NCI-H1436 treated with DMSO at 0.1 percent for 48 hours (cell line): ENCODE measurements at places on chromosomes 5 and 9.

- peak; percentile 66 for DNase-seq
These were observed 21.1 kb downstream of the FAM219A start for GRCh38 chr9:34437006-34437925.

GRCh38 chr5:141765896-141766551 is 84.0 kb upstream of the ARAP3 start:
- no peak for DNase-seq

DNA sequence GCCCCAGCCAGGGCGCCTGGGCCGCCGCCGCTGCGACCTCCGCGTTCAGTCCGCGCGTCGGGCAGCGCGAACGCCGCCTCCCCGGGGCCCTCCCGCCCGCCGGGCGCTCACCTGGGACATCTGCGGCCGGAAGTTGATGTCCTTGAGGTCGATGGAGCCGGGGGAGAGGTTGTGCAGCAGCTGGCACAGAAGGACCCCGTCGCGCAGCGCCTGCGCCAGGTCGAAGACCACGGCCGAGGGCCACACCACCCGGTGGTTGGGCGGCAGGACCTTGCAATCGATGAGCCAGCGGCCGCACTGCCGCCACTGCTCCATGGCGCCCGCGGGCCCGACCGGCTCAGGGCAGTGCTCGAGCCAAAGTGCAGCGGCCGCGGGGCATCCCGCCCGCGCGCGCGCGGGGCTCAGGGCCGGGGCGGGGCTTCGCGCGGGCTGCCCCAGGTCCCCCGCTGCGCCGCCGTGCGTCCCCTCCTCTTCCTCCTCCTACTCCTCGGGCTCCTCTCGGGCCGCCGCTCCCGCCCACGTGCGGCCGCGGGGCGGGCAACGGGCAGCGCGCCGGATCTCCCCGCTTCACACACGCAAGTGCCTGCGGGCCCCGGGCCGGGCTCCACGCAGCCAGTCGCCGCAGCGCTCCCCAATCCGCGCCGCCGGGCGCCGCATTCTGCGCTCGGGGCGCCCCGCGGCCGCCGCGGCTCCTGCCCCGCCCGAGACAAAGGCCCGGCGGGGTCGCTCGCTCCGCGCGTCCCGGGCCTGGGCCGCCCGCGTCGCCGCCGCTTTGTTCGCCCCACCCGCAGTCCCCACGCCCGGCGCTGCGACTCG is at the start of gene VAV2:
VAV2 (minus strand) TSS at position 361 of the 816 bp plus-strand sequence; CDS start at position 315, 46 bp downstream.
- no peak for DNase-seq

GRCh38 chr9:76365028-76365427 is 29.2 kb downstream of the RFK start:
- no peak for DNase-seq

DNA sequence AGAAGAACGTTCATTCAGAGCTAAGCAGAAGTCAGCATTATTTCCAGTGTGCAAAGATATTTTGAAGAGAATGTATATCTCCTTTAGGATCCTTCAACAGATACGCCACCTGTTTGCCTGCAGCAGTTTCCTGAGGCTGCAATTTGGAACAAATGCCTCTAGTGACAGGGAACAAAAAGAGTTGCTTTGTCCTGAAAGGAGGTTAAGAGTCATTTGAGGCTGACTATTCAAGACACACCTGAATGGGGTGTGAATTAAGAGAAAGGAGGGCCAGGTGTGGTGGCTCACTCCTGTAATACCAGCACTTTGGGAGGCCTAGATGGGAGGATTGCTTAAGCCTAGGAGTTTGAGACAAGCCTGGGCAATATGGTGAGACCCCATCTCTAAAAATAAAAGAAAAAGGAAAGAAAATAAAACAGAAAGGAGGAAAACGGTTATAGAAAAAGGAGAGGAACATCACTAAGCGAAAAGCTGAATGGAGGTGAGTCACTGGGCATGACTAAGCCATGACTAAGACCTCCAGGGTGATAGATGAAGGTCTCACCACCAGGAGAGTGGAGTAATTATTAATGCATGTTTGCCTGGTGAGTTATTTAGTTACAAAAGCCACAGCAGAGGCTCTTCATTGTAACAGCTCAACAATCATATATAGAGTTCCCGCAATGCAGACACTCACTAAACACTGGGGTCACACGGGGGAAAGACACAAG is 255.2 kb upstream of the TNC start:
- no peak for DNase-seq

DNA sequence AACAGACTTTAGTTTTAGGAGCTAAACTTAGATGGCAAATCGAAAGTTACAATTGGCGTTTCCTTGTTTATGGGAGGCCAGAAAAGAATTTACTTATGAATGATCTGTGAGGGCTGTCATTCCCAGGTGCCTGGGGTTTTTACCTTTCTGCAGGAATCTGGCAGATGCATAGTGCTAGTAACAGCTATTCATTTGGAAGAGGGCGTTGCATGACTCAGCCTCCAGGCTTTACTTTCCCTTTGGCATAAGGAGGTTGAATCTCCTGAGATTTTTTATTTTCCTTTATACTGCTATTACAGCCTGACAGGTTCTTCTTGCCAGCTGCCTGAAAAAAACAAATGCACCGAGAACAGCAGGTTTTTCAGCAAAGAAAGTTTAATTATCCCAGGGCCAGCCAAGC is 30.0 kb downstream of the CARD6 start:
- no peak for DNase-seq

DNA sequence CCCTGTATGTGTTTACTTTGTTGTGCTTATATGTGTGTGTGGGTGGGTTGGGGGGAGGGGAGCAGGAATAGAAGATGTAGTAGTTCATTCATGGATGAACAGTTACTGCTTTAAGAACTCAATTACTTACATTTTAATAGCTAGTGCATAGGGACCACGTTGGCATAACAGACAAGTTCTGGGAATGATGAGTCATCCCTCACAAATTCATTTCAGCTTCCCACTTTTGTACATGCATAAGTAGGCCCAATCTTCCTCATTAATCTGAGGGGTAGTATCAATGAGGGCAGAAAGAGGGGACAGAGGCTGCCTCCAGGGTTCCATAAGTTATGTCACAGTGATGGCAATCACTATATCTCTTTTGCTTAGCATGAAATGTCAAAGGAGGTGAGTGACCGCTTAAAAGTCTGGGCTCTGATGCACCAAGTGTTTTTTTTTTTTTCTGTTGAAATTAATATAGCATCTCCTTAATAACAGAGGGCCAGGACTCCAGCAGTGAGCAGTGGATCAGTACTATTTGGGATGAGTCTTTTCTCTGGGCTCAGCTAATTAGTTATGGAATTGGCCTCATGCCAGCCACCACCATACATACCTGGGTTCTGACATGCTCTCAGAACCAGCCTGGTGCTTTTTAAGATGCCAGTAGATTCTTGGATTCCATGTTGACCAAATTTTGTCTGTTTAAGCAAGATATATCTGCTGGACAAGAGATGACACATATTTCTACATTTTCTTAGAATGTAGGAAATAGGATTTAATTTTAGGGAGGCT is 37.1 kb downstream of the PRDM6 start:
- no peak for DNase-seq

- no peak for DNase-seq
These were observed 37.0 kb upstream of the RAB3C start for GRCh38 chr5:58545912-58546311.

- DNase-seq, result no peak
These were observed 581.8 kb upstream of the WWC1 start for GRCh38 chr5:167709625-167710024.

GRCh38 chr5:31937703-31938102 is 236.4 kb downstream of the GOLPH3 start:
- DNase-seq, result no peak

GRCh38 chr5:113085880-113086409 is 109.3 kb downstream of the DCP2 start:
- no peak for DNase-seq

DNA sequence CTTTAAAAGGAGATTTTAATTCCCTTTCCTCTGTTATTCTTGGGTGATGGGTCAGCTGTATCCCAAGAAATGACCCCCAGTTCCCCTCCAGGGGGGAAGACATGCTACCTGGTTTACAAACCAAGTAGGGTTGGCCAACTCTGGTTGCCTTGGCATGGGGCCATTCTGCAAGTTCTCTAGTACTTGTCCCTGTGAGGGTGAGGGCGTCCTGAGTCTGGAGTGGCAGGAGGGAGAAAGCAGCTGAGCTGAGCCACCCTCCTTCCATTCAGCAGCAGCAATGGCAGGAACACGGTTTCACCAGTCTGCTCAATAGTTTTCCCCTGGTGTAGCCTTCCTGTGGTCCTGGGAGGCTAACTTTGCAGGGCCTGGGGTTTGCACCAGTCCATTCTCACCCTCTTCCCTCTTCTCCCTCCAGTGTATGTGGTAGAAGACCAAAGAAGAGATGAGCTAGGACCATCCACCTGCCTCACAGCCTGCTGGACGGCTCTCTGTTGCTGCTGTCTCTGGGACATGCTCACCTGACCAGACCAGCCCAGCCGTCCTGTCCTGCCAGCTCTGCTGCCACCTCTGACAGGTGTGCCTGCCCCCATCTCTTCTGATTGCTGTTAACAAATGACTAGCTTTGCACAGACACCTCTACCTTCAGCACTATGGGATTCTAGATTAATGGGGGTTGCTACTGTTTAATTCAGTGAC is 59.9 kb downstream of the PFDN1 start:
- DNase-seq, result no peak

- DNase-seq, result no peak
These were observed 62.3 kb upstream of the RARS1 start for GRCh38 chr5:168423971-168424370.
